ENCODE measurements at places on chromosomes 3 and 15.

DNA sequence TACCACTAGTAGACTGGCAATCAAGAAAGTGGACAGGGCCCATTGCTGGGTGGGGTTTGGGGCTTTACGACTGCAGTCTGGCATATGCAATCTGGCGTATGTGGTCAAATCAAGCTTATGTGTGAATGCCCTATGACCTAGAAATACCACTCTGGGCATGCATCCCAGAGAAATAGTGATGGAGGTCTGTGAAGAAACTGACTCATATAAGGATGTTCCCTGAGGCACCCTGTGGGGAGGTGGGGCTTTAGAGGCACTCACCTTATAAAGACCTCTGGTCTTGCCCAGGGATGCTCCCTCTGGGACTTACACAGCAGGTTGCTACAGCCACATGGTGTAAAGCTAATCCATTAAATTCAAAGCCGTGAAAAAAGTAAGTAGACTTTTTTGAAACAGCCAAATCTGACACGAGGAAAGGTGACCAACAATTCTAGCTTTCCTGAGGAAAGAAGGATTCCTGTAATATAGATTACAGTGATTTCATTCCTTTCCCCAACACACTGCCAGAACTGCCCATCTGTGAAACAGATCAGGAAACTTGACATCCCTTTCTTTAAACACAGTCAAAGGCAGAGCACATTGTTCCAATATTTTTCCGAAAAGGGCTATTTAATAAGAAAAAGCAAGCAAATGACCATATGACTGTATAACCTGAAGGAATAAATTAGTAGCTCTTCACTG, 13.6 kb downstream of the RARRES1 start:
- no peak for DNase-seq

DNA sequence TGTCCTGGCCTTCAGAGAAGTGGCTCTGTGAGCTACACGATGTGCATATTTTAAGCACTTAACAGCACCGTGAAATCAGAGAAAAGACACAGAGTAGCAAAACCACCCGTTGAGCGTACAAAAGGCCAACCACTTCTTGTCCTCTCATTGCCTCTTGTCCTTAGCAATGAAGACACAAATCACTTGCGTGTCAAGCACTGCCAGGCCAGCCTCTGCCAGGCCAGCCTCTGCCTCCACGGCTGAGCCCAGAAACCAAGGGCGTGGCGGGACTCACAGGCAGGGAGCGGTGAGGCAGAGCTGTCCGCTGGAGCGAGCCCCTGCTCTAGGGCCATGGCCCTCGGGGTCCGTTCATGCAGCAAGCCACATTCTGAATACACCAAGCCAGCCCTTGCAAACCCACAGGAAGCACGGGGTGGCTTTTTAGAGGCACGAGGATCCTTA, 4.0 kb downstream of the MUC4 start:
- DNase-seq = no peak

DNA sequence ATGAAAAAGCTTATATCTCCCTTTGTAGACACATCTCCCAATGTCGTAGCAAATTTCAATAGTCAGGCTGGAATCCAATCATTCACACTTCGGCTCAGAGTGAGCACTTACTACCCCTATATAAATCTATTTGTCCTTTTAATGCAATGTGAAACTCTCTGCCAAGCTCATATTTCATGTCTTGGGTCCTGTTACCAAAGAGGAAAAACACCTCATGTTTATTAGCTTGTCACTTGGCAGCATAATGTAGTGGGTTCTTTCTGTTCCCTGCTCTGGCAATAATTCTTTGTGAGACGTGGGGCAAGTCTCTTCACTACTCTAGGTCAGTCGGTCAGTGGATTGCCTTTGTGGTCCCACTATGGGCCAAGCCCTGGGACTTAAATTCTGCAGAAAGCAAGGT, 107.1 kb downstream of the SRGAP3 start:
- no peak for DNase-seq

DNA sequence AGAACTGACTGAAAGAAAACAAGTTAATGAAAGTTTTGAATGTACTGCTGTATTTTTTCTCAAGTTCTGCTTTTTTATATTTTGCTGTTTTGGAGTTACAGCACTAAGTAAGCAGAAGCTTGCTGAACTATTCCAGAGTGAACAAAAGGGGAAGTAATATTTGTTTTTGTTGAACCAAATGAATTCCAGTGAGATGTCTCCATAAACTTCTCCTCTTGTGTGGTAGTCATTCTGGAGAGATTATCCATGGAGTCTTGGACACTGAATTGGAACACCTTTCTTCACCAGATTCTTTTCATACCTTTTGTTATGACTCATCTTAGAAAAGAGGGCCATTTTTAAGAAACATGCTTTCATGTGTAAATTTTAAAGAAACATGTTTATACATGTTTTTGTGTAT, 8.8 kb downstream of the ANKUB1 start:
- no peak for DNase-seq

DNA sequence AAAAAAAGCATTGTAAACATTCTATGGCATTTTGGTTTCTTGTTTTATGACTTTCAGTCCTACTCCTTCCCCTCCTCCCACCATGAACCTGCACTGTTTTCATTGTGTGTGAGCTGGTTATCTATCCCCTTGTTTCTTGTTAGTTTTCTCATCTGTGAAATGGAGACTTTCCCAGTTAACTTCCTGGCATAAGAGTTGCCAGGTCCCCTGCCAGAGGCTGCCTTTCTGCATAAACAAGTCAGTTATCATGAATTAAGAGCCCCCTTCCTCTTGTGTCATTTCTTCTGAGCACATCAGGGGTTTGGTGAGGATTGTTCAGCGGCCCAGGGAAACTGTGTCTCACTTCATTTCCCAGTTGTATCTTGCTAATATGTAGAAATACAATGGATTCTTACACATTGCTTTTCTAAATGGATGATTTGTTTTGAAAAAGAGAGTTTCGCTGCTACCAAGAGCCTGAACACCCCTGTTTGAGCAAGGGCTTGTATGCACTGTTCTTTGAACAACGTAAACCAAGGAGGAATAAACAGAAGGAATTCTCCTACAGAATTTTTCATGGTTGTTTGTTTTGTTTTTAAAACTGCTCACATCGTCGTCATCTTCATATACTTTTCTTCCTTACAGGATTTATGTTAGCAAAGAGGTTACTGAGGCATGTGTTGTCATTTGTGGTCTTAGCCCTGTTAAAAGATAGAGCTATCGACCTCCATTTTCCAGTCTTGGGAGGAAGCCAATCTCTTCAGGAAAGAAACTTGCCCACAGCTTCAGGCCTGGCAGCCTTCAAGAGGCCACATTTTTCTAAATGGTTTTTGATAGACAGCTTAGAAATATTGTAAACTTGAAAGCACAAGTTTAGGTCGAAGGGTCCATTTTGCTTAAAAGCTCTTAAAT, 144.6 kb upstream of the IL12A start:
- no peak for DNase-seq

GRCh38 chr3:34140616-34141015, 342.2 kb downstream of the PDCD6IP start:
- no peak for DNase-seq

DNA sequence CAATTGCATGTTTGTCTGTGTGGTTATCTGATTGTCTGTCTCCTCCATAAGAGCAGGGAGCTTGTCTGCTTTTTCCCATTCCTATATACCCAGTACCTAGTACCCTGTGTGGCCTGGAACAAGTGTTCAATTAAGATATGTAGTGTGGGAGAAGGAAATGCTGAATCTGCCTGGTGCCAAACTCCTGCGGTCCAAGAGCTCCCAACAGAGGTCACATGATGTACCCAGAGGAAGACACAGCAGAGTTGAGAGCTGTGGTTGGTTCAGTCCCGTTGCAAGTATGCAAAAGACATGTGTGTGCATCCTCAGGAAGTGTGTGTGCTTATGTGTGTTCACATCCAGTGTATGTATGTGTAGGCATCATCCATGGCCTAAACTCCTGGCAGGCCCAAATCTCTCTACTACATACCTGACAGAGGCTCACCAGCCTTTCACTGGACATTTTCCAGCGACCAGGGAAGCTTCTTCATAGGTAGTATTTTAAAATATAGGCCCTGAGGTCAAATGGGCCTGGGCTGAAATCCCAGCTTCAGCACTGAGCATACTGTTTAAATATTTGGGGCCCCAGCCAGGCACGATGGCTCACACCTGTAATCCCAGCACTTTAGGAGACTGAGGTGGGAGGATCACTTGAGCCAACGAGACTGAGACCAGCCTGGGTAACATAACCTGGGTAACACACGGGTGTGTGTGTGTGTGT, 34.0 kb upstream of the ITGA11 start:
- DNase-seq = no peak

GRCh38 chr3:123333401-123333800, 115.5 kb downstream of the ADCY5 start:
- no peak for DNase-seq

DNA sequence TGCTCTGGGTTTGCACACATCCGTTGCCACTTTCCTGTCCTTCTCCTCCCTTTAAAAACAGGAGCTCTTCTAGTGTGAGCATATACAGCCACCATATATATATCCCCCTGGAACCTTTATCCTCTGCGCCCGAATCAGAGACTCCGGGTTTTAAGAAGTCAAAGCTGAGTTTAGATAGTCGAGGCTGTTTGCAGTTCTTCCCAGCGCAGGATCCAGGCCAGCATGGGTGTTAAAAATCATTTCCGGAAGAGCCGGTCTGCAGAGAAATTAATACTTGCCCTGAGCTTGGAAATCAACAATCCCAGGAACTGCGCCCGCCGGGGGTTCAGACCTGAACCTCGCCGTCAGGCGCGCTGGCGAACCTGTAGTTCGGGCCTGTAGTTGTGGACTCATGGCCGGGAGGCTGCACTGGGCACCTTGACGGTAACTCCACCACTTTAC, 2.3 kb downstream of the SHOX2 start:
- DNase-seq = no peak
